Fibroblast of skin of back (primary cell): ENCODE measurements at places on chromosomes 3 and 15.
A peak's percentile ranks its signal among the peaks of the same experiment; 100 is the strongest.

DNA sequence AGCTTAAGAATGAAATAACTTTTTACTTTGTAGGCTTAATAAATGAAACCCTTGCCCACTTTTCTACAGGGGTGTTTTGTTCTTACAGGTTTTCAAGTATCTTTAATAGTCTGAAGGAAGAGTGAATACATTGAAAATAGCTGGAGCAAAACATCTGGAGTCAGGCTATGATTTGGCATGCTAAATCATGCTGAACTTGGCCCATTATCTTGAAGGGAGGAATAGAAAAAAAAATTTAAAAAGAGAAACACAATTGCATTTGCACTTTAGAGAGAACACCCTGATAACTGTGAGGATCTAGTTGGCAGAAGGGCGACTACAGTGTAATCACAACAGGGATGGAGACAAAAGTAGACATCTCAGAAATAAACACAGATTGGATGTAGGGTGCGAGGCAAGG lies 1.8 kb upstream of the IQGAP1 start:
- DNase-seq, result no peak

DNA sequence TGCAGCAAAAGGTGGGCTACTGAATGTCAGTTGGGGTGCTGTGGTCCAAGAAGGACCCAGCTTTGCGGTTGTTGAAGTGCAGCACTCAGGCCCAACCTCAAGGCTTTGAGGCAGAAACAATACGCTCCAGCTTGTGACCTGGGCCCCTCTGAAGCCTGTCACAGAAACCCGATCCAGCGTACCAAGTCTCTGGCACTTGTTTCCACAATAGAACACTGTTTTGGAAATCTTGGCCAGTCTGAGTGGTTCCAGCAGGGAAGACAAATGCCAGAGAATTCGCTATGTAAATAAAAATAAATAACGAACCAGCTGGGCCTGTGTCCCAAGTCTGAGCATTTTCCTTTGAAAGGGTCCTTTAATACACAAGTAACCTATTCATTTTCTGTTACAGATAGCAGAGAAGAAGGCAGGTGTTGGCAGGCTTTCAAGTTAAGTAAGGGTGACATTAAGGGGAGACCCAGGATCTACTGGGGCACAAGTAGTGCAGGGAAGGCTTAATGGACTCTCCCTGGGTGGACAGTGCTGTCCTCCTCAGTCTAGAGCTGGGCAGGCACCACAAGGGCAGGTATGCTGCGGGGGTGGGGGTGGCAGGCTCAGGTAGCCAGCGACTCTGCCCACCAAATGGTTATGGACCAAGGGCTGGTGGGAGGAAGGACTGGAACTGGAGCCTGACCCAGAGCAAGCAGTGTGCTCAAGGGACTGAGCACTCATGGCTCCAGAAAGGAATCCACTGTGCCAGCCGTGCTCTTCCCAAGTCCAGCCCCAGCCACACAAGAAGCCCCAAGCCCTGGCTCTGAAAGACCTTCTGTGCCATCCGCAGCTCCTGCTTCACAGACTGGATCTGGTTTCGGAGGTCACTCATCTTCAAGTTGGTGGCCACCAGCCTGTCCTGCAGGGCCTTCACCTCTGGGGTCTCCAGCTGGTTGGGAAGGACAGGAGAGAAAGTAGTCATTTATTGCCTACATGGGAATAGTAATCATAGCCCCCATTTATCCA lies 26.3 kb downstream of the CCDC13 start:
- DNase-seq, result no peak

GRCh38 chr3:138241061-138241460 lies 54.0 kb downstream of the ARMC8 start:
- peak; percentile 17 for DNase-seq

DNA sequence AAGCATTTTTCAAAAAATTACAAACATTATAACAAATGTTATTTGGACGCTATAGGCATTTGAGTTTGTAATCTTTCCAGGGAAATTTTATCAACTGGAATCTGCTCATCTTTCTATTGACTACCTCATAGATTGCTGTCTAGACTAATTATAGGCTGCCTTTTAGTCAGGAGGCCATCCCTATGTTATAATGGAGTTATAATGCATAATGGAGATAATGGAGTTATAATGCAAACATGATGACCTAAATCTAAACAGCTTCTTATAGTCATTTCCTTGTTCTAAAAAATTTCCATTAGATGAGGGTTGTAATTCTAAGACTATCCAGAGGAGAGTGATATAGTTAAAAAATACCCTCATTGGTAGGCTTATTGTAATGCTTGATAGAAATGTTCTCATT lies 226.4 kb downstream of the SI start:
- no peak for DNase-seq

DNA sequence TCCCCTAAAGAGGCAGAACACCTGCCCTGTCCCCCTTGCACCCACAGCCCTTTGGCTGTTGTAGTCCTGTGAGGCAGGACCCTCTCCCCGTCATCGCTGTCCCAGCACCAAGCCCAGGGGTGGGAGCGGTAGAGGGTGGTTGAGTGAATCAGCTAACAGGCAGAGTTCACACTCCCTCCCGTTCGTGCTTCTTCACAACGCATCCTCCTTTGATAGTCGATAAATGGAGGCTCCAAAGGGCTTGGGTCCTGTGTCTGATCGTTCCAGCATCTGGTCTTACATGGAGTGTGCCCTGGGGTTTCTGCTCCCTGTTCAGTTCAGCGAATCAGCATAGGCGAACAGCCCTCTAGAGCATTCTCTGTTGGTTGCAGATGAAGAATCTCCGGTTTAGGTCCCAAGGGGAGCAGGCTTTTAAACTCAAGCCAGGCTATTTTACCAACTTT lies 820 bp upstream of the HMCES start:
- peak; percentile 42 for DNase-seq

- no peak for DNase-seq
Observed at GRCh38 chr15:24835301-24835700, 119.5 kb upstream of the SNRPN start.

- DNase-seq, result peak; percentile 27
Observed at GRCh38 chr3:131388490-131388799, 6.9 kb downstream of the NUDT16 start.

DNA sequence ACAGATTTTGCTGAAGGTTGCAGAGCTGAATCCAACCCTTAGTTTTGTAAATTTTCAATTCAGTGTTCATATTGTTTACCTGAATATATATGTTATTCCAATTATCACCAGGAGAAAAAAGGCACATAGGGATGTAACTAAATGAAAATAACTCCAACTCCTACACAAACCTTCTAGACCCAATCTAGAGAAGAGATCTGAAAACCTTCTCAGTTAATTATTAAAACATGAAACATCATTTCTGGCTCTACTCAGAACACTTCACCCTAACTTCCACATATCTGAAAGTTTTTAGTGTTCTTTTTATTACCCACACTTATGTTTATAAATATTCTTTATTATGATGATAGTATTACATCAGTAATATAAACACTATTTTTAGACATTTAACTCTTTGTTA lies 76.6 kb downstream of the LRRFIP2 start:
- DNase-seq, result no peak

- no peak for DNase-seq
Observed at GRCh38 chr3:63295806-63296205, 17.7 kb downstream of the SYNPR start.

DNA sequence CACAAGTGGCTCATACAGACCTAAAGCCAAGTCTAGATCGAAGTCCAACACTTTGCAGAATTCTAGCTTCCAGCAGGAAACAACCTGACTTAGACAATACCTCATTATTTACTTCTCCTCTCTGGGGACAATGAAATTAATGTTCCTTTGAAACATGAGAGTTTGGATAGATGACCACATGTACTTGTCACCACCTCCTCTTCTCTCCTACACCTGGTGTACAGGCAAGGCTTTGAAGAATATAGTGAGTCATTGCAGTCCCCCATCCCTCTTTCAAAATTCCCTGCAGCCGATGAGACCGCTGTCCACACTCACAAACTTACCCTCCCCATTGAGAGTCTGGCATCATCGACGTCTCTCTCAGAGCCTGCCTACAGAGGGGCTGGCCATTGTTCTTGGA lies 189.0 kb upstream of the HES1 start:
- DNase-seq, result no peak

DNA sequence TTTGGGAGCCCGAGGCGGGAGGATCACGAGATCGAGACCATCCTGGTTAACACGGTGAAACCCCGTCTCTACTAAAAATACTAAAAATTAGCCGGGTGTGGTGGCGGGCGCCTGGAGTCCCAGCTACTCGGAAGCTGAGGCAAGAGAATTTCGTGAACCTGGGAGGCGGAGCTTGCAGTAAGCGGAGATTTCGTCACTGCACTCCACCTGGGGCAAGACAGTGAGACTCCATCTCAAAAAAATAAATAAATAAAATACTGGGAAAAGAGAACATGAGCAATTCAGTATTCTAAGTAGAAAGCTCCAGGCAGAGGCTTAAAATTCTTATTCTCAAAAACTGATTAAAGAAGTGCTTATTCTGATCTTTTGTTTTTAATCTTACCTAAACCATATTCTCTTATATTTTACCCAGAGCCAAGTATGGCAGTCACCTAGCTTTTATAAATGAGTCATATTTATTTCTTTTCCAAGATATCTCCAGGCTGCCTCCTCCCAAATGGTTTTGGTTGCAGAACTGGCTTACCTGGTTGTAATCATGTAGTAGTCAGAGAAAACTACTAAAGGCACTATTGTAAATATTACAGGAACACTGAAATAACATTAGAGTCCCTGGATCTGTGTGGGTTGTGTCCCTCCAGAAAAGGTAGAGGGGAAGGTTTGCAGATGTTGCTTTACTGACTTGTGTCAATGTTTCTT lies 45.8 kb upstream of the DYNC1LI1 start:
- no peak for DNase-seq

GRCh38 chr15:89898614-89899294 lies 5.0 kb upstream of the AP3S2 start:
- DNase-seq, result peak; percentile 39

DNA sequence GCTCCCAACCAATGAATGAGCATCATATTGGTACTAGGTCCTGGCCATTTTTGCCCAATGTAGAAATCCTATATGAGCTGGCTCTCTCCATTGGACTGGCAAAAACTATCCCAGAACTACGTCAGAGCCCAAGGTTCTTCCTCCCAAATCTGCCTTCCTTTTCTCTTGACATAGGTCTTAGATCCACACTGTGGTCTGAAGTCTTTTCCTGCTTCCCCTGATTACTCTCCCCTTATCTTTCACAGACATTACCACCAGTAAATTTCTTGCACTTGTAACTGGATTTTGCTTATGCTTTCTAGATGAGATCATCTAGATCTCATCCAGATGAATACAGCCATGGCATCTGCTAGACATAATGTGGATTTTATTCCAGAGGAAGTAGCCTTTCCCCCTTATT lies 141.2 kb upstream of the GADL1 start:
- DNase-seq, result no peak

DNA sequence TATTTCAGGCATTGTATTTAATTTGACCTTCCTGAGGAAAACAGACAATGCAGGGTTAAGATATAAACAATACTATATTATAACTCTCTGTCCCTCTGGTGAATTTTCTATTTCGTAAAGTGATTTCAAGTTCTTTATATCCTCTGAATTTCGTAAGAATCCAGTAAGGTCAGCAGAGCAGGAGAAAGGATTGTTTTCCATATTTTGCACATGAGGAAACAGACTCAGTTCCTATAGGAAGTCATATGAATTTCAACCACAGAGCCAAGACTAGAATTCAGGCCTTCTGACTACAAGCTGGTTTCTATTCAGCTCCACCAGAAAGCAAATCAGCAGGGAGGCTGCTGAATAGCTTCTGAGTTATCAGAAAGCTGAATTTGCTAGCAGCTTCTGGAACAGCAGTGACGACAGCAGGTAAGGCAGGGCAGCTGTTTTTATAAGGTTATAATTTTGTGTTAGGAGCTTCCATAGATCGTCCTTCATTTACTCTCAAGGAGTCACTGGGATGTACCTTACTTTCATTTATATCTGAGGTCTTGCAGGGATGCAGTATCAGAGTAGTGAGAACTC lies 11.1 kb upstream of the PLAAT1 start:
- DNase-seq, result no peak

GRCh38 chr3:155753038-155753639 lies 8.3 kb upstream of the PLCH1 start:
- DNase-seq, result peak; percentile 29

GRCh38 chr15:28017423-28017924 lies 81.6 kb downstream of the OCA2 start:
- no peak for DNase-seq

- DNase-seq, result no peak
Observed at GRCh38 chr15:24269166-24269571, 406.4 kb upstream of the NPAP1 start.

GRCh38 chr3:37224879-37225278 lies 50.5 kb upstream of the LRRFIP2 start:
- DNase-seq, result no peak

DNA sequence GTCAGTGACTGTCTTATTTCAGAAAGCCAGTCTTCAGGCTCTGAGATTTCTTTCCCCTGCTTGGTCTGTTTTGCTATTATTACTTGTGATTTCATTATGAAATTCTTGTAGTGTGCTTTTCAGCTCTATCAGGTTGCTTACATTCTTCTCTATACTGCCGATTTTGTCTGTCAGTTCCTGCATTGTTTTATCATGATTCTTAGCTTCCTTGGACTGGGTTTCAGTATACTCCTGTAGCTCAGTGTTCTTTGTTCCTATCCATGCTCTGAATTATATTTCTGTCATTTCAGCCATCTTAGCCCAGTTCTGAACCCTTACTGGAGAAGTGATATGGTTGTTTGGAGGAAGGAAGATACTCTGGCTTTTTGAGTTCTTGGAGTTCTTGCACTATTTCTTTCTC lies 40.5 kb downstream of the CEP63 start:
- DNase-seq, result peak; percentile 6

- no peak for DNase-seq
Observed at GRCh38 chr15:67674983-67675382, 132.5 kb downstream of the MAP2K5 start.

DNA sequence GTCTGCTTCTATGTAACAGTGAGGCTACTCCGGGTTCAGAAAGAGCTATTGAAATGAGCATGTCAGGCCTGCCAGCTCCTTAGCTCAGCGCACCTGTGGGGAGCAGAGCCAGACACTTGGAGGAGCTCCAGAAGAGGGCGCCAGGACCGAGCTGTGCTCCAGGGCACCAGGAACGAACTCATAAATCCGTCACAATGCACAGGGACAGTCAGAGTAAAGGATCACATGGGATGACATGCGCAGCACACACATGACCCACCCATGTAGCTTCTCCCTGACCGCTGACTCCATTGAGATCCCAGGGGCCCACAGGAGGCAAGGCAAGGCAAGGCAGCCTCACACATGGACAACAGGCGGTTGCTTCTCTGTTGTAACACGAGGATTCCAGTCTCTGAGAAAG lies 26.0 kb upstream of the GNB5 start:
- no peak for DNase-seq

DNA sequence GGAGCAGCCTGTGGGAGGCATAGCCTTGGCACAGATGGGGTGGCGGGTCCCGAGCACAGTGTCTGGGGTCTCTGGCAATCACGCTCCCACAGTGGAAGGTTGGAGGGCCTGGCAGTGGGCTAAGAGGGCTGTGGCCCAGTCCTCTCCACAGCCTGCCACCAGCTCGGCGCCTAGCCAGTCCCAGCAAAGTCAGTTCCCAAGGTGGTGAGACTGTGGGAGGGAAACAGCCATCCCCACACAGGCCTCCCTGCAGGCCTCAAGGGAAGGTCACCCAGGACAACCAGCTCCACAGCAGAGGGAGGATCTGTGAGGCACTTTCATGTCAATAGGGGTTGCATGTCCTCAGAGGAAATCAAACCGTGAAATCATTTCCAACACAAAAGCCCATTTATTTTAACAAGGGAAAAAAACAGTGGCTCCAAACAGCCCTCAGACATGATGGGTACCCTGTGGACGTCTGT lies 27.6 kb upstream of the LIMD1 start:
- no peak for DNase-seq

GRCh38 chr15:64824929-64825430 lies 467 bp downstream of the PIF1 start:
- no peak for DNase-seq
